ENCODE measurements at places on chromosomes 13 and 19.

DNA sequence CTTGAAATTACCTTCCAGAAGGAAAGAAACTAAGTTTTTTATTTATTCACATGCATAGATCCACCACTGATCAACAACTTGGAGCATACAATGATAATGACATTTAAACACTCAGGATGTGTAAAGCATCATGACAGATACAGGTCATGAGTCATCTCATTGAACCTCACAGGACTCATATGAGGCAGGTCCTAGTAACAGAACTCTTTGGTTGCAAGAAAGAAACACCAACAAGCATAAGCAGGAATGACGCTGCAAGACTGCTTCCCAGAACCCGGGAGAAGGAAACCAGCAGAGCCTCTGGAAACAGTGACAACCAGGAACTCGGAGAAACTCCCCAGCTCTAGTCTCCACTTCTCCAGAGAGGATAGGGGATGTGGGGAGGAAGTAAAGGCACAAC, 60.8 kb upstream of the IPO5 start:
- DNase-seq = no peak

DNA sequence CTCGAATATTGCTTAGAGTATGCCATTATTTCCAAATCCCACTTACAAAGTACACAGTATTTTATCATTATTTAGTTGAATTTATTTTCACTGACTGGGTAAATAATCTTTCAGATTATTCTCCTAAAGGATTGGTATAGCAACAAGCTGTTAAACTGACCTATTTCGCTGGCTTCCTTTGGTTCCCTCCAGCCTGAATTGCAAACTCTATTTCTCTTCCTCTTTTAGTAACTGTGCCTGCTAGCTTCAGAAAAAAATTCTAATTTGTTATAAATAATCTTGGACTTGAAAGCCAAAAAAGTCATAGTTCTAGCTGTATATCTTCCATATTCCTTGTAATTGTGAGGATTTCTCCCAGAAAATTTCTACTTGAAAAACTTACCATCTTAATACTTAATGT, 15.0 kb upstream of the CCNA1 start:
- DNase-seq = no peak

- DNase-seq = no peak
Measured at GRCh38 chr13:29418026-29418425, 177.5 kb downstream of the SLC7A1 start.

- DNase-seq = no peak
Measured at GRCh38 chr19:42919757-42920079, 2.0 kb upstream of the PSG6 start.

DNA sequence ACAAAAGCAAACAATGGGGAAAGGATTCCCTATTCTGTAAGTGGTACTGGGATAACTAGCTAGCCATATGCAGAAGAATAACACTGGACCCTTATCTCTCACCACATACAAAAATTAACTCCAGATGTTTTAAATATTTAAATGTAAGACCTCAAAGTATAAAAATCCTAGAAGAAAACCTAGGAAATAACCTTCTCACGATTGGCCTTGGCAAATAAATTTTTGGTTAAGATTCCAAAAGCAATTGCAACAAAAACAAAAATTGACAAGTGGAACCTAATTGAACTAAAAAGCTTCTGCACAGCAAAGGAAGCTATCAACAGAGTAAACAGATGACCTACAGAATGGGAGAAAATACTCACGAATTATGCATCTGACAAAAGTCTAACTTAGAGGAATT, 10.8 kb upstream of the TDRD3 start:
- DNase-seq = no peak

- DNase-seq = no peak
Measured at GRCh38 chr19:44620667-44621066, 7.3 kb downstream of the IGSF23 start.

All from stimulated activated CD4-positive, alpha-beta T cell treated with anti-CD3 and anti-CD28 coated beads, Interleukin-1b, Interleukin-23, amount 100 ng/mL, for 24 hours (primary cell).